ENCODE measurements at places on chromosomes 5 and 9.
A peak's percentile ranks its signal among the peaks of the same experiment; 100 is the strongest.

- DNase-seq = no peak
These were observed 166.4 kb upstream of the OTULINL start for GRCh38 chr5:14415024-14415697.

GRCh38 chr5:96007051-96007450 lies 45.4 kb upstream of the ELL2 start:
- DNase-seq = no peak

GRCh38 chr9:28956116-28956880 lies 1383.0 kb upstream of the C9orf72 start:
- no peak for DNase-seq

DNA sequence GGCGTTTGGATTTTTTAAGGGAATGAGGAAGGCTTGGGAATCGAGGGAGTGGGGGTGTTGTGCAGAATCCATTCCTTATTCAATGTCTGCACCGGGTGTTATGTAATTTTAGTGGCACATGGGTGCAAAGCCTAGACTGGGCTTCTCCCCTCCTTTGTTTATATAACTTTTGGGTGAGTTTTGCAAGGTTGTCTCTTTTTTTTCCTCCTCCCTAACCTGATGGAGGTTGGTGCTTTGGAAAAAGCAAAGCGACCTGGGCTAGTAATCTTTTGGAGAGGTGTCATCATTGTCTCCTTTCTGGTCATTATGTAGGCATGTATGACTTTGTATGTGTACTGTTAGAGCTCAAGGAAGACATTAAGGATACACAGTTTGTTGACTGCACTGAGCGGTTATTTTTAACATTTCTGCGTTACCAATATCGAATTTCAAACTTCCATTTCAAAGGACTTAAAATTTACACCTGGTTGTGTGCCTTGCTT lies 3.1 kb downstream of the SMARCA2 start:
- DNase-seq = no peak

DNA sequence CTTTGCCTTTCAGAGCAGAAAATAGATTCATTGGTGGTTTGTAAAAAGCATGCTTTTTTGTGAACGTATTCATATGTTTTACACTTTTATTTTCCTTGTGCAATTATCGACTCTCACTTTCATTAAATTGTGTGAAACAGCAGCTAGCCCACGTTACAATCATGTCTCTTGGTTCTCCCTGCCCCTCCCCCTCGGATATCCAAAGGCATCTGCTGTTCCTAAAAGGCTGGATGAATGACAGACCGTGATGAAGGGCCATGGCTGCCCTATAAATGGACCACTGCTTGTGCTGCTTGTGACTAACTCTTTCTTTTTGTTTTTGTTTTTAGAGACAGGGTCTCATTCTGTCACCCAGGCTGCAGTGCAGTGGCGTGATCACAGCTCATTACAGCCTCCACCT lies 17.0 kb upstream of the SEMA4D start:
- no peak for DNase-seq

DNA sequence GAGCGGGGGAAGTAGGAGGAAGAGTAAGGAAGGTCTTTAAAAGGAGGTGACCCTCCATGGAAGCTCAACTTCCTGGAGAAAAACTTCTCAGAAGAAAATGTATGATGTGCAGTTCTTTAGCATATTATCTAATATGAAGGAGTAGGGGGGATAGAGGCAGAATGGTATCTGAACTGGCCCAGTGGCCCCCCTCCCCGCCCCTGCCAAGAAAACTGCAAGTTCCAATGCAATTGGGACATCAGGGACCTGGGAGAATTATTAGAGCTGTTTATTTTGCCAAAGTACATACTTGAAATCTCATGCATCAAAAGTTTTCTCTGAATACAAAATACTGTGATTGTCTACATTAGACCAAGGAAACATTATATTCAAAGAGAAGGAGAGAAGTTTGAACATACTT lies 40.6 kb upstream of the GAS1 start:
- DNase-seq = no peak

GRCh38 chr9:77010527-77010926 lies 8.9 kb upstream of the FOXB2 start:
- DNase-seq = no peak

DNA sequence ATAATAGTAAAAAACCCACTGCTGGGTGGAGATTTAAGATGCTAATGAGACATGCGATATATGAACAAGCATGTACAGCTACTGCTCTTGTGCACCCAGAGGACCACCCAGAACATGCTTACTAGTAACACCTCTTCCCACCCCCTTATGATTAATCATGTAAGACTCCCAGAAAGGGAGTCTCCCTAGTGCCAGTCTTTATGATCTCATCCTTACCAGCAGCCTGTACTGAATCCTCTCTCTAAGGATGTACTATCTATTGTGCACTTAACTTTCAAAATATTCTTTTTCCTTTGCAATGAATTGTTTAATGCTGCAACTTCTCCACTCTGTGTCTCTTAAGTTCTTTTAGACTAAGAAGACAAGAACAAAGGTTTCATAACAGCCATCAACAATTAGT lies 9.1 kb upstream of the MAT2B start:
- DNase-seq = no peak

GRCh38 chr9:113340011-113340699 lies at the start of gene WDR31:
Gene WDR31, minus strand, starts transcription at chr9:113340275. Its CDS starts 8,253 bp downstream, at chr9:113332022.
- peak; percentile 37 for DNase-seq

DNA sequence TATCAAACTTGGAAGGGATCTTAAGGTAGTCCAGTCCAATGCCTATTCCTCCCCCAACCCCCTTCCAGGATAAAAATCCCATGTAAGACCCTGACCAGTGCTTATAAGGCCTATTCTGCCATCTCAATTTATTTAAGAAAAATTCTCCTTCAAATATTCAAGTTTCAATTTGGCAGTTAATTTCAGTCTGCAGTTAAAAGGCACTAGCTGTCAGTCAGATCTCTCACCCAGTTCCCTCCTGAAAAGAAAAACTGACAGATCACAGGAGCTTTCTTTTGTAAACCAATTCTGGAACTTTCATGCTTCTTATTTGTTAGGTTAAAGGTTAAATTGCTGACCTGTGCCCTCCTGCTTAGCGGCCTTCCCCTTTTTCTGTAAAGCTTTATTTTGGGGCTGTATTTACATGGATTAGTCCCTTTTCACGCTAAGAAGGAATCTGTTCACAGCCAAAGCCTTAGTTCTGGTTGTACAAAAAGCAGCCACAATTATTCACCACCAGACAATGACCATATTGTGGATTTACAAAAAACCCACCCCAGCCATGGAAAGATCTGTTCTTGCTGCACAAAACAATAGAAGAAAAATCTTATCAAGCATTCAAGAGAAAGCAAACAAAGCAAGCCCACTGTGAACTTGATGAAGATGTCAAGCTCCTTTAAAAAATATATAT lies 68.7 kb downstream of the DENND1A start:
- no peak for DNase-seq

DNA sequence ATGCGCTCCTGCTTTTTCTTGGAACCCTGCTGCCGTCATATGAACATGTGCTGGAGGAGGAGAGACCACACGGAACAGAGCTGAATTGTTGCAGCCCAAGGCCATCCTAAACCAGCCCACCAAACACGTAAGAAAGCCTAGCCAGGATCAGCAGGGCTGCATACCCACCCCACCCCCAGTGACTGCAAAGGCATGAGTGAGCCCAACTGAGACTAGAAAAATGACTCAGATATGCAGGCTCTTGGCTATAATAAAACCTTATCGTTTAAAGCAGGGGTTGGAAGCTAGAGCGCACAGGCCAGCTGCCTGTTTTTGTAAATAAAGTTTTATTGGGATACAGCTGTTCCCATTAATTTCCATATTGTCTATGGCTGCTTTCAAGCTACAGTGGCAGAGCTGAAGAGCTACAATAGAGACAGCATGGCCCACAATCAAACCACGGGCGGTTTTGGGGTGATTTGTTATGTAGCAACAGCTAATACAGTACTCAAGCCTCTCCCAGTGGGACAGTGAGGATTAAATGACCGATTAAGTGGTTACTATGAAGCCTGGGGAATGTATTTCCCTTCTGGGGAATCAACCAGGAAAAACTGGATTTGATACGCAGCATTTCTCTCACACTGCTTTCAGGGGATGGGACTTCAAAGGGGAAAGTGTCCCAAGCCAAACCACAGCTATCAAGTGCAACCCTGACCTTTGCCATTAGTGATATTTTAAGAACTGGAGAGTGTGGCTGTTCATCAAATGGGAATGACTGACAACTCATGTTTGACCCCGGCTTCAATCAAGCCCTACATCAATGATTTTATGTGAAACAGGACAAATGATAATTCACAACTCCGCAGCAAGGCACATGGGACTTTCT lies 6.3 kb downstream of the SHB start:
- no peak for DNase-seq

DNA sequence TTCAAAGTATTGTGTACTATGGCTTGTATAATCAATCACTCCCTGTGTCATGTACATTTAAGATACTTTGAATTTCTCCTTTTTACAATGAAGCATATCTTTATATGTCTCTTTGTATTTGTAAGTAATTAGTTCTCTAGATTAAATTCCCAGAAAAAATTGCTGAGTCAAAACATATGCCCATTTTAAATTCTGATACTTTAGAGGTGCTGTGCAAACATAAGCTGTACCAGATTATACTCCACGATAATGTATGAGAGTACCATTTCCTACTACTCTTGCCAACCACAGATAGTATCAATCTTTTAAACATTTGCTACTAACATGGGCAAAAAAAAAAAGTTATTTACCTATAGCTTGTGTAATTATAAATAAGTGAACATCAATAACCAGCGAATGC lies 18.3 kb downstream of the DCAF10 start:
- DNase-seq = no peak

GRCh38 chr9:36189976-36190375 lies 745 bp upstream of the CLTA start:
- DNase-seq = no peak

GRCh38 chr9:137753192-137753765 lies 124.3 kb upstream of the CACNA1B start:
- no peak for DNase-seq

DNA sequence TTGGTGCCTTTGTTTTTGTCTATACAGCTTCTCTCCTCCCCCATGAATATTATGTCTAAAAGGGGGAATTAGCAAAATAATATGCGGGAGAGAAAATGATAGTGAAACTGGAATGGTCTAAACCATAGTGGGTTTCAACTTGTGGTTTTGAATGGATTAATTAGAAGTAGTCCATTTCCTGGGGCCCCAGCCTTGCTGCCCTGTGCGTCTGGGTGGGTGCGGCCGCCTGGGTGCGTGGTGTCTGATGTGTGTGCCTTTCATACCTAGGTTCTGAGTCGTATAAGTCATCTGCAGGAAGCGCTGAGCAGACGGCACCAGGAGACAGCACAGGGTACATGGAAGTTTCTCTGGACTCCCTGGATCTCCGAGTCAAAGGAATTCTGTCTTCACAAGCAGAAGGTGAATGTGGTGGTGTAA lies 120.0 kb upstream of the CACNA1B start:
- DNase-seq = no peak

GRCh38 chr5:74630453-74631066 lies 10.0 kb downstream of the ENC1 start:
- DNase-seq = no peak

DNA sequence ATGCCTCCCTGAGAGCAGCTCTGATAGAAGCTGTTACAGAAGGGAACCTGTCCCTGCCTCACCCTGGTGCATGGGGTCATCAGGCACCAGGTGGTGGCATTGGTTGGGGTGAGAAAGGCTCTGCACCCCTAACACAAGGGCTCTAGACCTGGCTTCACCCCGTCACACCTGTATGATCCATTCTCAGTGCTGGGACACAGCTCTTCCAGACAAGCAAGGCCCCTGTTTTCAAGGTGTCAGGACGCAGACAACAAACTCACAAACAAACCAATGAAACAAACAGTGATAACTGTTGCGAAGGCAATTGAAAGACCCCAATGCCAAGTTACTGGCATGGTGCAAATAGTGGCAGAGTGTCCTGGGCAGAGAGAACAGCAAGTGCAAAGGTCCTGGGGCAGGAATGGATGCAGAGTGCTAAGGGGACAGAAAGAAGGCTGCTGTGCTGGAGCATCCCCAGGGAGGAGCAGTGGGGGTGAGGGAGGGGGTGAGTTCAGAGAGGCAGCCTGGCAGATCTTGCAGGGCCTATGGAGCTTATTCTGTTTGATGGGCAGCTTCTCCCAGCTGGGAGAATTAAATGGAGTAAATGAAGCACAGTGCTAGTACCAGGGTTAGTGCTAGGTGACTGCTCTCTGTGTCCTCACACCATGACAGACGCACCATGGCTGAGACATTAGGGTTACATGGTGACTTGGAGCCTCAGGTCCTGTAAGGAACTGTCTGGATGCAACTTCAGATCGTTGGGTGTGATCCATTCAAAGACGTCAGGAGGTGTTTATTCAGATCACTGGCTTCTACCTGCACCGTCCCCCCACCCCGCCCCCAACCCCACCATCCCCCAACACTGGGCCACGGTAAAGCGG lies 67.9 kb upstream of the UNC5A start:
- no peak for DNase-seq

DNA sequence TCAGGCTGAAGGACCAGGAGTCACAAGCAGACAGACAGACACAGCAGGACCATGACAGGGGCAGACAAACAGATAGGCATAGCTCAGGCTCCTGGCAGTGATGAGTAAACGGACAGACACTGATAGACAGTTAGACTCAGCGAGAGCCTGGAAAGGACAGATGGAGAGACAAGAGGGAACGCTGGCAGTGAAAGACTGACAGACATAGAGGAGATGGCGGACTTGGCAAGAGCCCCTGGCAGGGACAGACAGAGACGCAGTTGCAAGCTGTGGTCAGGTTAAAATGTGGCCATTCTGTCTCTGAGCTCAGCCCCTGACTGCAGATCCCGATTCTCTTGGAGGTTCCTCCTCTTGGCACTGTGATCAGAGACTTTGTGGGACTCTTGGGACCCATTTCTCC lies 13.6 kb downstream of the CSF2 start:
- DNase-seq = no peak

- no peak for DNase-seq
These were observed 515.5 kb downstream of the CSNK1G3 start for GRCh38 chr5:124027441-124027840.

GRCh38 chr5:112978836-112979235 lies 2.2 kb downstream of the DCP2 start:
- DNase-seq = no peak

DNA sequence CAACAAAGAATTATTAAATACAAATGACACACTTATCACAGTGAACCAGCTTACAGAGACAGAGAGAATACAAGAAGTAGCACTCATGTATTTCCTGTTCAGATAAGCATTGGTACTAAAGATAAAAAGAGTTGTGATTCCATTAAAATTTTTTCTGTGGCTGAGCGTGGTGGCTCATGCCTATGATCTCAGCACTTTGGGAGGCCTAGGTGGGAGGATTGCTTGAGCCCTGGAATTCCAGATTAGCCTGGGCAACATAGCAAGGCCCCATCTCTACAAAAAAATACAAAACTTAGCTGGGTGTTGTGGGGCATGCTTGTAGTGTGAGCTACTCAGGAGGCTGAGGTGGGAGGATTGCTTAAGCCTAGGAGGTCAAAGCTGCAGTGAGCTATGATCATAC lies 32.9 kb downstream of the FCHO2 start:
- DNase-seq = no peak

DNA sequence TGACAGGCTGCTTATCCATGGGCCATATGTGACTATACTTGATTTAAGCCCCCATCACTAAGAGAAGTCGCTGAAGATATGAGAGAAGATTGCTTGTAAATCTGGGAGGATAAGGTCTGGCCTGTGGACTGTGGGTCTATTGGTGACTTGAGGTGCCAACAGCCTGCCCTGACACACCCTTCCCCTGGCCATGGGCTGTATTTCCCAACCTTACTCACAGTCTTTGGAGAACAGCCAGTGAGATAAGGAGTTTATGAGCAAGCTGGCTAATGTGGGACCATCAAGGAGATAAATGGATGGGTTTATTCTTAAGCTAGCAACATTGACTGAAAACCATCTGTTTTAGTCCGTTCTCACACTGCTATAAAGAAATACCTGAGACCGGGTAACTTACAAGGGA lies 231.3 kb downstream of the ZSWIM6 start:
- DNase-seq = no peak

- DNase-seq = no peak
These were observed 1.2 kb downstream of the FBXL17 start for GRCh38 chr5:108380531-108381349.
